CD4-positive, alpha-beta T cell treated with Interleukin-17A for 1 hour (primary cell): ENCODE measurements at places on chromosomes 1 and 21.

DNA sequence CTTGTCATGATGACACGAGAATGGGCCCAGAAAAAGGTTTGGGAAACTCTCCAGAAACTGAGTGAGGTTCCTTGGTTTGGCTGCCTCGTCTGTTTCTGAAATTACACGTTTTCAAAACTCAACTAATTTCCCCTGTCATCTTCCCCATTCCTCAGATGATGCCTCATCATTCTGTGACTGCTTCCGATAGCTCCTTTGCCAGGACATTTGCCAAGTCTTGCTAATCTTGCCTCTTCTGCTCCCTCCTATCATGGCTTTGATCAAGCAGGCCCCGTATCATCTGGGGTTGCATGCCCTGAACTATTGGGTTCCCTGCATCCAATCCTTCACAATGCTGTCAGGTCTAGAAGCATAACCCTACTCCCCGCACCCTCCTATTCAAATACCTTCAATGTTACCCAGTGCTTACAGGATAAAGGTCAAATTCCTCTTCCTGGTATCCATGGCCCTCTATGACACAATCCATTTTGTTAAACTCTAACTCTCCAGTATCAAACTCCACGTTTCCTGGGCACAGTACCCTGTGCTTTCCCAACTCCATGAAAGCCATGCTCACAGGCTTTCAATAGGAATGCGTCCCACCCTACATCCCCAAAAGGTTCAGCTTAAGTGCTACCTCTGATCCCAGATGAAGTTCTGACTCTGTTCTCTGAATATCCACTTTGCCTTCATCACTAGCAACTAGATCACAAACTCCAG, 22.2 kb upstream of the TMEM200B start:
- DNase-seq: no peak

DNA sequence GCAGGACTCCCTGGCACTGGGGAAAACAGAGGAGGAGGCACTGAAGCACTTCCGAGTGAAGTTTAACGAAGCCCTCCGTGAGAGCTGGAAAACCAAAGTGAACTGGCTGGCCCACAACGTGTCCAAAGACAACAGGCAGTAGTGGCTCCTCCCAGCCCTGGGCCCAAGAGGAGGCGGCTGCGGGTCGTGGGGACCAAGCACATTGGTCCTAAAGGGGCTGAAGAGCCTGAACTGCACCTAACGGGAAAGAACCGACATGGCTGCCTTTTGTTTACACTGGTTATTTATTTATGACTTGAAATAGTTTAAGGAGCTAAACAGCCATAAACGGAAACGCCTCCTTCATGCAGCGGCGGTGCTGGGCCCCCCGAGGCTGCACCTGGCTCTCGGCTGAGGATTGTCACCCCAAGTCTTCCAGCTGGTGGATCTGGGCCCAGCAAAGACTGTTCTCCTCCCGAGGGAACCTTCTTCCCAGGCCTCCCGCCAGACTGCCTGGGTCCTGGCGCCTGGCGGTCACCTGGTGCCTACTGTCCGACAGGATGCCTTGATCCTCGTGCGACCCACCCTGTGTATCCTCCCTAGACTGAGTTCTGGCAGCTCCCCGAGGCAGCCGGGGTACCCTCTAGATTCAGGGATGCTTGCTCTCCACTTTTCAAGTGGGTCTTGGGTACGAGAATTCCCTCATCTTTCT, 75.5 kb downstream of the PIK3CD start:
- no peak for DNase-seq

DNA sequence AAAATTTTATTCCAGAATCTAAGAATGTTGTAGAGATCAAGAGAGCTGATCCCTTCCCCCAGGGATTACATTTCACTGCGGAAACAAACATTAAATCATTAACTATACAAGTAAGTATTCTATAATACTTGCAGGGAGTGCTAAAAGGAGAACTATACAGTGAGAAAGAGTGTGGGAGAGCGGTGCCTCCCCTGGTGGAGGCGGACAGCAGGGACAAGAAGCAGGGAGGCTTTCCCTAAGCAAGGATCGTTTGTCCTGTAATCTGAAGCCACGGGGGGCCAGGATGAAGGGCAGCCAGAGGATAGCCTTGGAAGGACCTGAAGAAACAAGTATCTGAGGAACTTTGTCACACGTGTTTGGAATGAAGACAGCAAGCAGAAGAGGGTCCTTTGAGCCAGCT, 40.1 kb downstream of the SLC9C2 start:
- DNase-seq: no peak

DNA sequence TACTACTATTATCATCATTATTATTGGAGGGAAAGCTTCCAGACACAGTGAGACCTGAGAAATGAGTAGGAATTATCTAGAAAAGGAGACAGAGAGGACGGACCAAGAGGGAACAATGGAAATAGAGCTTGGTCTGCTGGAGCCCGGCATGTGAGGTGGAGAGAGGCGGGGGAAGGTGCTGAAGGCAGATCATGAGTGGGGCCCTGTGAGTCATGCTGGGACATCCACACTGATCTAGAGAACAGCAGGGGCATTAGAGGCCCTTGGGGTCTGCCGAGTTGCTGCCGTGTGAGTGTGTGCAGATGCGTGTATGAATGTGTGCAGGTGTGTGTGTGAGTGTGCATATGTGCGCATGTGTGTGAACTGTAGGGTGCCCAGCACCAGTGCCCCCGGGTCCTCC, 65.7 kb downstream of the TMCO4 start:
- DNase-seq: no peak

GRCh38 chr1:28249866-28250295, 9.4 kb upstream of the SESN2 start:
- no peak for DNase-seq

DNA sequence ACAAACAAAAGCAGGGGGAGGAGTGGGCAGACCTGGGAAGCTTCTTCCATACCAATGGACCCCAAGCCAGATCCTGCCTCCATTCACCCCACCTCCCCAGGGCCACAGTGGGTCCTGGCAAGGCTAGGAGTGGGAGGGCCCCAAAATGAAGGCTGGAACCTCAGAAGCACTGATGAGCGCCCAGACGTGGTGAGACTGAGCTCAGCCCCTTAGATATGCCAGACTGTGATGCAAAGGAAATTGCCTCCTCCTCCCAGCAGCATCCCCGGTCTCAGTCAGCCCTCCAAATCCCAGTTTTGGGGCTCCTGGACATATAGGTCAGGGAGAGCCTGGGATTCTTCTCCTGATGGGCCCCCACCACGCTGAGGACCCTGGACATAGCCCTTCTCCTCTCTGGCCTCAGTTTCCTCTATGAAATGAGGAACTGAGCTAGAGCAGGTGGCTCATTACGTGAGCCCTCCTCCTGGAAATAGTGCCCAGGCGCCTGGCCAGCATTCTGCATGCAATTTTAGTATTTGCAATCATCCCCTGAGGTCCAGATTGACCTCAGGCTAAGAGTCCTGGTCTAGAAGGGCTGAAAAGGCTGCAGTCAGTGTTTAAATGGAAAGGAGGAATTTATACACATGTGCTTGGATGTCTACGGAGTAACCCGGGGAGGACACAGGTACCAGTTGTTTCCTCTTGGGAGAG, 33.5 kb downstream of the RHBG start:
- DNase-seq: no peak

DNA sequence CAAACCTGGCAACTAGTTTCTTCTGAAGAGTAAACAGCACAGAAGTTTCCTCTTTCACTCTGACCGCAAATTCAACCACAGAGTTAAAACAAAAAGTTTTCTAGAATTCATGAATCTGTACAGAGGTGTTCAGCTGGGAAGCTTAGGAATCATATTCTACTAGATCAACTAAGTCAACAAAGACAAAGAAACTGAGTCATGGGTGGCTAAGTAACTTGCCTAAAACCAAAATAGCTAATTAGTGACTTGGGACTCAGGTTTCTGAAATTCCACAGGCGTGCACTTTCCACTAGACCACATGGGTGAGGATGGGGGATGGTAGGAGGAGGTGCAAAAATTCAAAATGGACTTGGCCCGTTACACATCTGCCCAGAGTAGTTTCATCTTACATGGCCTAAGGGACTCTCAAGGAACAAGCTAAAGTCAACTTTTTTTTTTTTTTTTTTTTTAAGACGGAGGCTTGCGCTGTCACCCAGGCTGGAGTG, 25.8 kb downstream of the PTPN14 start:
- DNase-seq: no peak

- DNase-seq: no peak
These were observed 94.0 kb downstream of the KCND3 start for GRCh38 chr1:111895469-111895868.

- DNase-seq: no peak
These were observed 16.8 kb downstream of the TAF13 start for GRCh38 chr1:109059026-109059425.

DNA sequence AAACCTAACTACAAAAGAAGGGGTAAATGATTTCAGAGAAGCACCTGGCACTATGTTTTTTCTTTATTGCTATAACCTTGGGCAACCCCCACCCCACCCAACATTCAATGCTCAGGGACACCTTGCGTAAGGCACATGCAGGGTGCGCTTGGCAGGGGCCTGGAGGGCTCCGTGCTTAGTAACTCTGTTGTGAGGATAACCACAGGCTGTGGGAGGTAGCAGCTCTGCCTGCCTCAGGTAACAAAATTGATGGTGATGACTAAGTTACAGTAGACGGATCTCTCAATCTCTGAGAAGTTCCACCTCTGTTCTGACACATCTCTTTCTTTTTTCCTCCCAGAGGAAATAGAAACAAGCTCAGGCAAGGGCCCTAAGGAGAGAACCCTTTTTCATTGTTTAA, 8.7 kb upstream of the CCN1 start:
- no peak for DNase-seq

- DNase-seq: no peak
These were observed 626.7 kb upstream of the ADGRL2 start for GRCh38 chr1:81174052-81174451.

DNA sequence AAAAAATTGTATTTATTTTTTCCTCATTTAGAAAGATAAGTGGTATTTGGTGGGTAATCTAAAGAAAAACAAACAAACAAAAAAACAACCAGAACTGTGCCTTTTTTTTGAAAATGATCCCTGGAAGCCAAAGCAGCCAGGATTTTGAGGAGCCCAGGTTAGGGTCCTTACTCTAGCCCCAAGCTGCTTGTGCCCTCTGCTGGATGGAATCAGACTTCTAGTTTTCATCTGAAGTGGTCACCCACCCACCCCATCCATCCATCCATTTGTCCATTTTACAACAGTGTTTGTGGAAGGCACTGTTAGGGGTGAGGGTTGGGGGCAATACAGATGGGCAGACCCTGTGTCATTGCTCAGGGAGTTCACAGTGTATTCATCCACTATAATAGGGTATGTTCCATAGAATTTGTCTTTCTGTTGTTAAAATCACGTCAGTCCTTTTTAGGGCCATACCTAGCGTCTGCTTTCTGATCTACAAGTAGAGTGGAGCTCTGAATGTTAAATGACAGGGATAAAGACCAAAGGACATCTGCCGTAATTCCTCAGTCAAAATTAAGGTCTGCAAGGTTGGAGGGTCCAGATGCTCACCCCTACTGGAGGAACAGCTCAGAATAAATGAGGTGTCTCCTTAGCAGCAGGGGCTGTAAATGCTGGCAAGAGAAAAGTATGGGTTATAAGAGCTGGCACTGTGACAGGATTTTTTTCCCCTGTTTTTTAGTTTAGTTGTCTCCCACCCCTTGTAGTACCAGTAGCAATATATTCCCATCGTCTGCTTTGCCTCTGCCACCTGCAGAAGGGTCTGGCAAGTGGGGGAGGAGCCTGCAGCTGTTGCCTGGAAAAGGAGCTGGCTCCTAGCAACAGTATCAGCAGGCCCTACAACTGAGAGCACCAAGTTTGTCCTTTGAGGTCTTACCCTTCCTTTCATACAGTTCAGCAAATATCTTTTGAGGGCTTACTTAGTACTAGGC, 3.2 kb downstream of the LRRC42 start:
- DNase-seq: peak; percentile 44

GRCh38 chr1:53340660-53341520, 13.0 kb upstream of the LRP8 start:
- no peak for DNase-seq

DNA sequence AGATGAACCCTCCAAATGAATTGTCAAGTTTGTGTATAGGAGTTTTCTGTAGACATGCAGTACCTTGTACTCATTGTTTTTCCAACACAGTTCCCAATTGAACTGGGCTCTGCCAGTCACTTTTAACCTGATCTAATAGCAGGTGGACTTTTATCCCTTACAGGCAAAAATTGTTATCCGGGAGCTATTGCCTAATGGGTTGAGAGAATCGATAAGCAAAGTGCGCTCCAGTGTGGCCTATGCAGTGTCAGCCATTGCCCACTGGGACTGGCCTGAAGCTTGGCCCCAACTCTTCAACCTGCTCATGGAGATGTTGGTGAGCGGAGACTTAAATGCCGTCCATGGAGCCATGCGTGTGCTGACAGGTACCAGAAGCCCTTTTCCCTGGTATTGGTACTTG, 19.3 kb downstream of the IPO9 start:
- DNase-seq: no peak

GRCh38 chr1:48654606-48655210, 122.0 kb downstream of the BEND5 start:
- DNase-seq: no peak

GRCh38 chr1:111220302-111220890, 7.1 kb upstream of the CHI3L2 start:
- no peak for DNase-seq

GRCh38 chr1:208203127-208203847, 40.9 kb downstream of the PLXNA2 start:
- no peak for DNase-seq

GRCh38 chr1:245361951-245362350, 207.2 kb downstream of the KIF26B start:
- DNase-seq: no peak

DNA sequence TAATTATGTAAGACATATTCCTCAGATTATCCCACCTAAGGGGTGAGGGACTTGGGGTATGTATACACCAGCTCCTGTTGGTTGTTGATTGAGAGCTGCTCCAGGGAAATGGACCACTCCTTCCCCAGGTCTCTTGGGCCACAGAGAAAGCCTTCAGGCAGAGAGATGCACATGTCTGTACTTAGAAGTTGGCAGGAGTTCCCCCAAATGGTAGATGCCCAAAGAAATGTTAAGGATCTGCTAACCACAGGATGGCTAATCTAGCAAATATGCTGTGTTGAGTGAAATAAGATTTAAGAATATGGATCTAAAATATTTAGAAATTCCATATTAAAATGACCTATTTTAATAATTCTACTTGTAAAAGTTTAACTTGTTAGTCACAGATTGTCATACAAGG, 100.8 kb upstream of the DNAH14 start:
- no peak for DNase-seq

- DNase-seq: no peak
These were observed 2.7 kb upstream of the CAPN2 start for GRCh38 chr1:223709598-223709997.

DNA sequence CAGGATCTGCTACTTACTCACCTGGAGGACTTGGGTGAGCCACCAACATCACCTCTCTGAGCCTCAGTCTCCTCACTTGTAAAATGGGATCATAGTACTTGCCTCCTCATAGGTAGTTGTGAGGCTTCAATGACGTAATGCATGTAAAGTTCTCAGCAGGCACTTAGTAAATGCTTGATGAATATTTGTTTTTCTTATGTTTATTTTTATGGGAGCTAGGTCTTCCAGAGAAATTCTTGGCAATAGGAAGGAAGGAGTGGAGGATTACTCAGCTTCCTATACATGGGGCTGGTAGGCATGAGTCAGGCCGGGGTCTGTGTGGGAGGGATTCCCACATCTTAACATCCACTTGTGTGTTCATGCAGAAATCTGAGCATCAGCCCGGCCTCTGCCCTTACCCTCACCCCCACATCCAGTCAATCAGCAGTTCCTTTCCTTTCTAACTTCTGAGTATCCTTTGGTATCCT, 95.4 kb upstream of the USP24 start:
- no peak for DNase-seq
